ENCODE measurements at places on chromosomes 2 and 18.

GRCh38 chr2:145066856-145067548 is 547.1 kb upstream of the ZEB2 start:
- DNase-seq: no peak

DNA sequence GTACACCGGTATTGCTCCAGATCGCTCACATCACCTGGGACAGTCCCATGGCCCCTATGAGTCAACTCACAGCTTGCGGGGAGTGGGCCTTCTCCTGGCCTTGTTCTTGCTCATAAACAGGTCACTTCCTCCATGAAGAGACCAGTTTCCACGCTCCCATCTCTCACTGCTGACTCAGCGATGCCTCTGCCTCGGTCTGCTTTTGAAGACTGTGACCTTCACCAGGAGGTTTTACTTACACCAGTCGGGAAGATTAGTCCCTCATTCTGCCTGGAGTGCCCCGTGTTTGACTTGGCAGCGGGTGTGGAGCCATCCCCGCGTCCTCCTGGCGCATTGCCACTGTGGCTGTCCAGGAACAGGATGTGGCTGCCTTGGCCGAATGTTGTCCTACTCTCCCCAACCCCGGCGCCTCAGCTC is 159.8 kb downstream of the RHBDD1 start:
- DNase-seq: no peak

DNA sequence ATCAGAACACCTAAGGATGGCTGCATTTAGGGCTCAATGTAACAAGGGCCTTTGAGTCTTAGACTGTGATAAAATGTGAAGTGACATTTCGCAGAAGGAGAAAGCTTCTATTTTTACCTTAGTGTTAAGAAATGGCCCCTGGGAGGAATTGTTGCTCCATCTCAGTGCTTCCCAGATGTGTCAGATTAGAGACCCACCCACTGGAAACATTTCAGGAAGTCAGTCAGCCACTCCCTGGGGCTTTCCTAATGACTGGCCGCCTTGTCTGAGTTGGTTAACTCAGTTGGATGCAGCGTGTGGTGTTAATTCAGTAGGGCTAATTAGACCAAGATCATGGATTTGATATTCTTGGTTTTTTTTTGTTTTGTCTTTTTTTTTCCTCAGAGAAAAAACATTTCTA is 355.9 kb downstream of the PIK3C3 start:
- no peak for DNase-seq

- DNase-seq: peak; percentile 97
These were observed 595 bp downstream of the PARD6G start for GRCh38 chr18:80246445-80247392.

DNA sequence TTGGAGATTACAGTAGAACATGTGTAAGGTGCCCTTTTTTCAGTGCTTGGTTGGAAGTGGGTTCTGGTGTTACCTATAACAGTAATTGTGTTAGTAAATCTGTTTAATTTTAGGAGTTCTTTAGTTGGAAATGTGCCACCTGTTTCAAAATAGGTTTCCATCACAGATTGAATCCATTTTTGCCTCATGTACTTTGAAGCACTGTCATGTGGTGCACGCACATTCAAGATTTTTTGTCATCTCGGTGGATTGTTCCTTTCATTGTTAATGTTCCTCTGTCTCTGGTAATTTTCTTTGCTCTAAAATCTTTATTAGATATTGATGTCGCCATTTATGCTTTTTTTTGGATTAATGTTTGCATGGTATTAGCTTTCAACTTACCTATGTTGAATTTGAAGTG is 1.3 kb downstream of the ATP9B start:
- no peak for DNase-seq

DNA sequence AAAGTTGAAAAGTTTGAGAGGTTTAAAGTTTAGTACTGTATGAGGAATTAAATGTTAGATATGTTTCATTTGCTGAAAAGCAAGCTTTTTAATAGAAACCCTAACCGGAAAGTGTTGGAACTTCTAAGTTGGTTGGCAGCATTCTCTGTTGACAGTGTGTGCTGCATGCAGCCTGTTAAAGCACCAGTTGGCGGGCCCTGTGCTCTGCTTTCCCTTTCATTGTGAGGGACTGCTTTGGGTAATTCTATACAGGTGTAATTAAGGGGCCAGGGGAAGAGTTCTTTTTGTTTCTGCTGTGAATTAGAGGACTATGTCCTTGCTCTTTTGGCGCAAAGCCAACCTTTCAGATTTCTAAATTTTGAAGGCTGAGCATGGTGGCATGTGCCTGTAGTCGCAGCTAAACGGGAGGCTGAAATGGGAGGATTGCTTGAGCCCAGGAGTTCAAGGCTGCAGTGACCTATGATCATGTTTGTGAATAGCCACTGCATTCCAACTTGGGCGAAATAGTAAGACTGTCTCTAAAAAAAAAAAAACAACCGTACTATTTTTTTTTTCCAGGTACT is 20.1 kb downstream of the PLEKHB2 start:
- DNase-seq: no peak

- DNase-seq: no peak
These were observed 62.4 kb downstream of the WDPCP start for GRCh38 chr2:63525905-63526304.

DNA sequence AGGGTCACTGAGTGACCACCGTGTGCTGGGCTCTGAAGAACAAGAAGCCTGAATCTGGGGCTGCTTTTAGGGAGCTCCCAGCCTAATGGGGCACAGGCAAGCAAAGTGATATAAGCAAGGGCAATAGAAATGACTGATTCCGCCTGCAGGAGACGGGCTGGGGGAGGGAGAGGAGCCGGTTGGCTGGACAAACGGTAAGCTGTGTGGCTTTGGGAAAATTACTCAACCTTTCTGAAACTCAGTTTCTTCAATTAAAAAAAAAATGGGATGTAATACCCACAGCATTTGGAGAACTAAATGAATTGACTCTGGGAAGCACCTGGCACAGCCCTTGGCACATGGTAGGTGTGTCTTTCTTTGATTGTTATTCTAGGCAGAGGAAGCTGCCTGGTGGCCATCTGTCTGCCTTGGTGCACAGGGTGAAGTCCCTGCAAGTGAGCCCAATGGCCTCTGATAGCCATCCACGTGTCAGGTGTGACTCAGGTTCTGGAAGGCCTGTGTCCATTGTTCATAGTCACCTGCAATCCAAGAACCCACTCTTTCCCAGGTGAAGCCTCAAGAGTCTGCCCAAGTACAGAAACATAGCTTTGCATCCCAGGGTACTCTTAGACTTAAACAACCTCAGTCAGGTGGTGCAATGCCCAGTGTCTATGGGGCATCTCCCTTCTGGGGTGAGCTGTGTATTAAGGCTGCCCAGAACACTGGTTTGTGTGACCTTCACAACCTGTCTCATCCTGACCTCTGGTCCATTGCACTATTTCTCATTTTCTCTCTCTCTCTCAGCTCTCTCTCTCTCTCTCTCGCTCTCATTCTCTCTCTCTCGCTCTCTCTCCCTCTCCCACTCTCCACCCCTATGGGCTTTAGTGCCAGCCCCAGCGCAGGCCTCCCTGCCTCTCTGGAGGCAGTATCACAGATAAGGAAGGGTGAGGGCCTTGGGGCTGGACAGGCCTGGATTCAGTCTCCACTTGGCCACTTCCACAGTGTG is 30.0 kb upstream of the NTSR2 start:
- DNase-seq: no peak

DNA sequence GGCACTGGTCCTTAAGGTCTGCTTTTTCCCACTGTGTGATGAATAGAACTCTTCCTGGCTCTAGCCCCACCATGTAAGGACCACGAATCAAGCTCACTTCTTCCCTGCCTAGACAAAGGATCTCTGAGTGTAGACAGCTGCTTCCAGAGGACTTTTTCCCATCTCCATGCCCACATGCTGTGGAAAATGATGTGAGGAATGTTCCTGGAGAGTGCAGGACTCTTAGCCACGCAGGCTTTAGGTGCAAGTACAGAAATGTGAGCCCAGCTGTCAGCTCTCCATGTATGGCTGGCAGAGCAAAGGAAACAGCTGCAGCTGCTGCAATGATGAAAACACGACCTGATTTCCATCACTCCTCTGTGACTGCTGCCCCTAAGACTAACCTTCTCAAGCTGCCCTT is 35.5 kb downstream of the NXPH2 start:
- no peak for DNase-seq

DNA sequence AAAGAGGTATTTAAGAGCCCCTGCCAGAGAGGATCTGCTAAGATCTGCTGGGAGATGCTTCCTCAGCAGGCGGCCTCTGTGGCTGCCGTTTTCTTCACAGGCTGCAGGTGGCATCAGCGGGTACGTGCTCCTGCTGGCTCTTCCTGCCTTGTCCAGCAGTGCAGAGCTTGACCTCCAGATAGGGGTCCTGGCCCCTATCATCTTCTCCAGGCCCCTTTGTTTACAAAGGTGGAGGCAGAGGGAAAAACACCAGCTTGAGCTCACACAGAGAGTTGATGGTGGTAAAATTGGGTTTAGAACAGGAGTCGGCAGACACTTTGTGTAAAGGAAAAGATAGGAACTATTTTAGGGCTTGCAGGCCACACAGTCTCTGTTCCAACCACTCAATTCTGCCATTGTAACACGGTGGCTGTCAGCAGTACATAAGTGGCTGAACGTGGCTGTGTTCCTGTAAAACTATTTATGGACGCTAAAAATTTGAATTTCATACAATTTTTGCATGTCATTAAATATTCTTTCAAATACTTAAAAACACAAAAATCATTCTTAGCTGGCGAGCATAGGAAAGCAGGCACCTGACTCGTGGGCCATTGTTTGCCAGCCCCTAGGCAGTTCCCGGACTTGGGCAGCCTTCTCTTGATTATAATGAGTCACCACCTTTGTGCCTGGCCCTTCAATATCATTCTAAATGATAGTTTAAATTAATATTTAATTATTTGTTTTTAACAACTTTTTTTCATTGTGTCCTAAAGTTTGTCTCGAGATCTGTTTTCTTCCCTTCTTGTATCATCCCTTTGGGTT is 98.2 kb upstream of the B3GNT7 start:
- peak; percentile 62 for DNase-seq

GRCh38 chr2:8551622-8552074 is 130.2 kb upstream of the ID2 start:
- no peak for DNase-seq

- no peak for DNase-seq
These were observed 15.8 kb upstream of the VRK2 start for GRCh38 chr2:58030771-58031170.

DNA sequence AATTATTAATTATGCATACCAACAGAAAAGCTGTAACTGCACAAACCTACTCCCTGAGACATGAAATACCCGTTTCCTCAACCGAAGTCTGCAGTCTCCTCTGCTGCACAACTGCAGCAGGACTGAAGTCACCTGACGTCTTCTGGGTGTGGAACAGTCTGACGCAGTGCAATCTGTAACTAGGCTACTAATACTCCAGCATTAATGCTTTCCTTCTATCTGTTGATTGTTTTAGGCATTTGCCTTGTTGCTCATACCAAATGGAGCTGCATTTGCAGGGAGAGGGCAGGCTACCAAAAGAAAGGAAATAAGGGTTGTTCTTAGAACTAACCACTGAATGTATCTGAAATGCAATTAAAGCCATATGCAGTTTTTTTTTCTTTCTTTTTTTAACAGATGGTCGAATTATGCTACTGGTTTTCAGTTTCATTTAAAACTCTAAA is 40.1 kb downstream of the RTN4 start:
- no peak for DNase-seq

GRCh38 chr2:157180359-157180758 is 77.1 kb upstream of the GALNT5 start:
- no peak for DNase-seq
